ENCODE measurements at places on chromosomes 3 and 15. TPM values are rescaled to one million over a fixed set of nuclear protein-coding genes. Genes with fewer than 3 reads are reported as not detected.

- no peak for DNase-seq
Measured at GRCh38 chr15:79132770-79133169, 42.2 kb upstream of the RASGRF1 start.

DNA sequence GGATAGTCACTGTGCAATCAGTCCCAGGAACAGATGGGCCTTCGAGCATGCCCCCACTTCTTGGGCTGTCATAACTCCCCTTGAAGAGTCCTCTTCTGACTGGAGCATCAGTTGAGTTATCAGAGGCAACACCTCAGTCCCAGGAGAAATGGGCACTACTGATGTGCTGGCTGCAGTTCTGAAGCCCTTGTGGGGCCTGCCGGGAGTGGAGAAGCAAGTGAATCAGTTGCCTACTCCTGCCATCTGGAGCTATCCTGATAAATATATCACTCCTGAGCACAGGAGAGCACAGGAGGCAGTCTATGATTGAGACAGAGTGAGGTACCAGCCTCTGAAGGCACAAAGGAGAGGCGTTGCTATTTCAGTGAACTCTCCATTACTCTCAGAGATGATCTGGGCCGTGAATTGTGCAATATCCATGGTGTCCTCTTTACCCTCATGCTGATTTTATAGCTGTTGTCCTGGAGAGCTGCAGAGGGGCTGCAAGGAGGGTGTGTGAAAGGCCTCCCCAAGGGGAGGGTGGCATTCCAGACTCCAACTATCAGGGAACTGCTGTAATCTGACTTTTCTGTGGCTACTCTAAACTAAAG lies 344.2 kb upstream of the ROPN1 start:
- DNase-seq = no peak

GRCh38 chr3:49799761-49800160 lies at the start of gene CDHR4:
Gene CDHR4 (minus strand): TSS chr3:49799873. CDS start chr3:49799812, 61 bp downstream.
- DNase-seq = peak; percentile 99

GRCh38 chr3:125480656-125481374 lies 39.2 kb downstream of the SNX4 start:
- peak; percentile 85 for DNase-seq

Gene CELF6
- total RNA-seq = 0.36 TPM

GRCh38 chr15:78811124-78811824 lies at the start of gene ADAMTS7:
Gene ADAMTS7 (minus strand): TSS chr15:78811464. CDS start chr15:78811220, 244 bp downstream.
- peak; percentile 100 for DNase-seq

DNA sequence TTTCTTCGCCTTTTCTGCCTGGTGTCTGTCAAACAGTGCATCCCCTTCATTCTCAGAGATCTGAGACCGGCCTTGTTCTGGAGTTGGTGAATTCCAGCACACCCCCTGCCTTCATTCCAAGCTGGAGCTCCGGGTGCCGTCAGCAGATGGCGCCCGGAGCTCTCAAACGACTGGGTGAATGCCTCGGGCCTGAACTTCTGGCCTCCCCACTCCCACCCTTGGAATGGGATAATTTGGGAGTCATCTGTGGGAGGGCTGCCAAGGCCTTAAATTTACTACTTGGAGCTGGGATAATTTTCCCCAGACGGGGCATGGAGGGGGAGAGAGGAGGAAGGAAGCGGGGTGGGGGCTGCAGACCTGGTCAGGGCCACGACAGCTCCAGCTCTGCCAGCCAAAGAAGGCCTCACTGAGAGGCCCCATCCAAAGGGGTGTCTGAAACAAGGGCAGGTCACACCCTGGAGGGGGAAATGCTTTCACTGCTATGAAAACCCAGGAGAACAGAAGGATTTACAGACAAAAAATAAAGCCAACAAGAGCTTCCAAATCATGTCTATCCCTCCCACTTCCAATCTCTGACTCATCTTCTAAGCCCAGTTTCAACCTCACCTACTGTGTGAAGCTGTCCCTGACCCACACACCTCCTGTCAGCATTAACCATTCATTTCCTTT lies 187.9 kb downstream of the OPA1 start:
- peak; percentile 93 for DNase-seq

Gene SH2D7
- total RNA-seq = not detected

- DNase-seq = no peak
Measured at GRCh38 chr3:169272532-169272931, 391.0 kb downstream of the MECOM start.

DNA sequence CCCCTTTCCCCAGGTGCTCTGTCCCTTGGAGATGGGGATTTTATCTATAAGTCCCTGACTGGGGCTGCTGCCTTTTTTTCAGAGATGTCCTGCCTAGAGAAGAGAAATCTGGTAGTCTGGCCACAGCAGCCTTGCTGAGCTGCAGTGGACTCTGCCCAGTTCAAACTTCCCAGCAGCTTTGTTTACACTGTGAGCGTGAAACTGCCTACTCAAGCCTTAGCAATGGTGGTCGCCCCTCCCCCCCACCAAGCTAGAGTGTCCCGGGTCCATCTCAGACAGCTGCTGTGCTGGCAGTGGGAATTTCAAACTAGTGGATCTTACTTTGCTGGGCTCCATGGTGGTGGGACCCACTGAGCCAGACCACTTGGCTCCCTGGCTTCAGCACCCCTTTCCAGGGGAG lies 38.9 kb downstream of the TMEM266 start:
- DNase-seq = no peak

GRCh38 chr3:120418866-120419490 lies 31.8 kb downstream of the FSTL1 start:
- DNase-seq = no peak

DNA sequence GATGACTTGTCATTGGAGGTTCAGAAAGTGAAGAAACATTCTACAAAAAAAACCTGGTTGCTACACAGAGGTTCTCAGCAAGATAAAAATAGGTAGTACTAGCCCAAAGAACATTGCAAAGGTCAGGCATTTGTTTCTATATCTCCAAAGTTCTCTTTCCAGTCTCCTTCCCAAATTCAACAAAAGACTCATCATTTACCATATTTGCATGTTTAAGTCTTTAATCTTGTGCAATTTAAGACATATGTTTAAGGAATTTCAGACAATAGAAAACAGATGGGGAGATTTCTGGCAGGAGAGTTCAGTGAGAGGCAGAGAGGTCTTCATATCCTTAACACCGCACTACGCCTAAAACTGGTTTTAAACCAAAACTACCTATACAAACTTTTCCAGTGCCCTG lies 173.8 kb upstream of the THBS1 start:
- no peak for DNase-seq

DNA sequence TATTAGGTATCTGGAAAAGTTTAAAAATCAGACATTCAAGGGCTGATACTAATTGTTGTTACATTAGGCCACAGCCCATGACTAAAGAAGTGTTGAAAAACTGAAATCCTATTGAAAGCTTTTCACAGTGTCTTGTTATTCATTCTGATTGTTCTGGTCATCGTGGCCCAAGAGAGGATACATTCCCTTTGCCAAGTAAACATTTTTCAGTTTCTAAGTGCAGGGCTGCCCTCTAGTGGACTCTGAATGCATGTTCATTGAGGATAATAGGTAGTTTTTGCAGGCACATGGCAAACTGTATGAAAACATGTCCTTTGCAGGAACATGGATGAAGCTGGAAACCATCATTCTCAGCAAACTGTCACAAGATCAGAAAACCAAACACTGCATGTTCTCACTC lies 181.1 kb downstream of the MYRIP start:
- DNase-seq = peak; percentile 90

DNA sequence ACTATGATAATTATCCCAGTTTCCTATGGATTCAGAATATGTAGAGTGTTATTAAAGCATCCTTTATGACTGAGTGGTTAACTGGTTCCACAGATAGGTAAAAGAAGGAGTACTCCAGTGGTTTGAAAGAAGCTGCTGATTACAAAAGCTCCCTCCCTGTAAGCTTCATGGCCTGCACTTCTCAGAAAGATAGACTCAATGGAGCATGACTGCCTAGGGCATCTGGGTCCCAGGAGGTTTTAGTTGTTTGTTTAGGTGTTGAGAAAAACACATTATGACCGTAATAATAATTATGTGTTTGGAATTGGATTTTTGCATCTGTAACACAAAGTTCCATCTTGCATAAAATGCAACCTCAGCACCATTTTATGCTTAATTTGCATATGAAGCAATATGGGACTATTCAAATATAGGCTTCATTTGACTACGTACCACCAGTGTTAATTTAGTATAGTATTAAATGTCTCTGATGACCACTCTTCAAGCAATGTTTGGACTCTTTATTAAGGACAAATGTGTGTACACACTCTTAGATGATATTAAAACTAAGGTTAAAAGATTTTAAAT lies 121.1 kb downstream of the ROBO2 start:
- DNase-seq = no peak

Gene OXSM
- total RNA-seq = 10.9 TPM

GRCh38 chr15:62165104-62165792 lies at the start of gene C2CD4B:
Gene C2CD4B (minus strand): TSS chr15:62165285. CDS start chr15:62164984, 301 bp downstream.
- peak; percentile 62 for DNase-seq

Gene CCDC50
- total RNA-seq = 78.2 TPM

DNA sequence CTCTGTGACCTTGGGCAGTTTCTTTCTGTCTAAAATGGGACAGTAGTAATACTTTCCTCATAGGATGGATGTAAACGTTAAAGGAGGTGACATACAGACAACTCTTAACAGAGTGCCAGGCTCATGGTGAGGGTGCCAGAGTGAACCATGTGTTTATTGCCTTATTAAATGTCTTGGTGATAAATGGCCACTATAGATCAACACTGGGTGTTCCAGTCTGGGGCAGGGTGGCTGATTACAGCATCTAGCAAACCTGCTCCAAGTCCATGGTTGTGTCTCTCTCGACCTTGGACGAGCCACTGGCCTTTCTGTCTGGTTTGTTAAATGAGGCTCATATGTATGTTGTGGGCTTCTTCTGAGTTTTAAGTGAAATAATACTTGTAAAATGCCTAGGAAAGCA lies 75.1 kb downstream of the TRAK1 start:
- no peak for DNase-seq

Gene MYL3
- not detected for total RNA-seq

- no peak for DNase-seq
Measured at GRCh38 chr3:143619231-143619630, 229.0 kb downstream of the SLC9A9 start.

DNA sequence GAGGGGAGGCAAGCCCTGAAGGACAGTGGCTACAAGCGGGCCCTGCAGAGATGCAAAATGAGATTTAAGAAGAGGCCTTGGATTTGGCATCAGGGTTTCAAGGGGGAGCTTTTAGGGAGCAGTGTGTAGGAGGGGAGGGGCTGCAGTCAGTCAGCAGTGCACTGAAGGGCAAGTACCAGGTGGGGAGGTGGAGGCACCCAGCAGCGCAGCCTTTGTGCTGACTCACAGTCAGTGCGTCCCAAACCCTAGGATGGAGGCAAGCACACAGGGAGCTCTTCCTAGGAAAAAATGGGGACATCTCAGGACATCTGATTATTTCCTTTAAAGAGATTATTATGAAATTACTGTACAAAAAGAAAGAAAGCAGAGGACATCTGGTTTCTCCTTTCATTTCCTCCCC lies 80.0 kb downstream of the AAGAB start:
- DNase-seq = no peak

Gene EMC7
- total RNA-seq = 48.0 TPM
